Activated naive CD4-positive, alpha-beta T cell treated with anti-CD3 and anti-CD28 coated beads, Interleukin-2, amount 50 U/mL, for 16 hours (primary cell): ENCODE measurements at places on chromosomes 6 and 20.

DNA sequence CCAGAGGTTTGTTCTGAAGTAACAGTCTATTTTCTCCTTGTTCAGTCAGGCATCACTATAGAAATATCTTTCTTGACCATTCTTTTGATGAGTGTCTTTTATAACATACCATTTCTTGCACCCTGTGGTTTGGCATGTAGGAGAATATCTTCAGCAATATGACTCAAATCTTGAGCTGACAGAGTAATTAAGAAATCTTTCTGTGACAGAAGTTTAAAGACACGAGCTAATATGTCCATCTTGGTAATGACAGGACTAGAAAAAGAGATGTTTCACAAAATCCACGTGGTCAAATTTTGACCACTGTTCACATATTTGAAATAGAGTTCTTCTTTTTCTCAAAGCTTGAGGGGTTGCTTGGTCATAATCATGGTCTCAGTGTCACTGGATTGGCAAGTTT lies 149.9 kb downstream of the MYB start:
- DNase-seq: no peak

- DNase-seq: no peak
Measured at GRCh38 chr6:166604911-166605310, 18.4 kb upstream of the RAMACL start.

DNA sequence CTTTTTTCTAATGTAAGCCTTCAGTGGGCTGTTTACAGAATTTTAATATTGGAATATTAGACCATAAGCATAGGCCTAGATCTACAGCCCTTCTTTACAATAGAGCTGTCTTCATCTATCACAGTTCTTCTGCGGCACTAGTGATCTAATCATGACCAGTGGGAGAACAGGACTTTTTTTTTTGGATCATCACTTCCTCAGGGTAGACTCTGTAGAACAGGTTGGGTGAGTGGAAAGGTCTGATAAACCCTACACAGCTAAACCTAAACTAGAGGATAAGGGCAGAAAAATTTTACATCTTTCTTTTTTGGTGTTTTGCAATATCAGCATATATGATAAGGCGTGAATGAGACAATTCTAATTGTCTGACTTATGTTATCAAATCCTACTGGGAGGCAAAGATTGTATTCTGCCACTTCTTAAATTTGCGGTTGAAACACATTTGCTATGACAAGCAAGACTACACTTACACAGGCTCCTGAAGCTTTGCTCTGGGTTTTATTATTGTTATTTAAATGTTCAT lies 52.2 kb downstream of the GOPC start:
- DNase-seq: no peak

DNA sequence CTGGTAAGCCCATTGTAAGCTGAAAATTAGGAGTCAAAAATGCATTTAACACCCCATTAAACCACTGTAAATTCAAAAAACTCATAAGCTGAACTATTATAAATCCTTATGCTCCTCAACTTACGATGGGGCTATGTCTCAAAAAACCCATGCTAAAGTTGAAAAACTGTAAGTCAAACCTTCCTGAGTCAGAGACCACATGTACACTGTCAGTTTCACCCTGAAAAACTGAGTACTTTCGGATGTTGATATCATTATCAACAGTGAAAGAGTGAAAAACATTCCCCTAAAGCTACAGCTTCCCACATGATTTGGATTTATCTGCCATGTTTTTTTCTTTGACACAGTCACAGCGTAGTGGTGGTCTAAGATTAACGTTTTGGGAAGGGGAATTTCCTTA lies 14.2 kb downstream of the RAB23 start:
- DNase-seq: no peak

DNA sequence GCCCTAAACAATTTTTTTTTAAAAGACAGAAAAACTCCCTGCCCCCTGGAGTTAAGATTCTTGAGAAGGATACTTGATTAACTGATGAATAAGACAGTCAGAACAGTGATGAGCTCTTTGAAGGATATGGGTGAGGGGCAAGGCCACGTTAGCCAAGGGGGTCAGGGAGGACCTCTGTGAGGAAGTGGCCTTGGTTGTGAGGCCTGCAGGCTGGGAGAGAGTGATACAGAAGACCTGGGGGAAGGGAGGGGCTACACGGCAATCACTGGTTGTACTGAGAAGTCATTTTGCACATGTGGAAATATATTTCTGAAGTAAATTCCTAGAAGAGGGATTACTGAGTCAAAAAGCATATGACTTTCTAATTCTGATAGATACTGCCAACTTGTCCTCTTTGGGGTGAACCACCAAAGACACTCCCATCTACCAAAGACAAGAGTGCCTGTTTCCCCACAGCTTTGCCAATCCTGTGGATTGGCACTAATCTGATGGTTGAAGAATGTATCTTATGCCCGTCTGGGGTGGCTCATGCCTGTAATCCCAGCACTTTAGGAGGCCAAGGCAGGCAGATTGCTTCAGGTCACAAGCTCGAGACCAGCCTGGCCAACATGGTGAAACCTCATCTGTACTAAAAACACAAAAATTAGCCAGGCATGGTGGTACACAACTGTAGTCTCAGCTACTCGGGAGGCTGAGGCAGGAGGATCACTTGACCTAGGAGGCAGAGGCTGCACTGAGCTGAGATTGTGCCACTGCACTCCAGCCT lies 22.3 kb upstream of the BCAS4 start:
- DNase-seq: no peak

DNA sequence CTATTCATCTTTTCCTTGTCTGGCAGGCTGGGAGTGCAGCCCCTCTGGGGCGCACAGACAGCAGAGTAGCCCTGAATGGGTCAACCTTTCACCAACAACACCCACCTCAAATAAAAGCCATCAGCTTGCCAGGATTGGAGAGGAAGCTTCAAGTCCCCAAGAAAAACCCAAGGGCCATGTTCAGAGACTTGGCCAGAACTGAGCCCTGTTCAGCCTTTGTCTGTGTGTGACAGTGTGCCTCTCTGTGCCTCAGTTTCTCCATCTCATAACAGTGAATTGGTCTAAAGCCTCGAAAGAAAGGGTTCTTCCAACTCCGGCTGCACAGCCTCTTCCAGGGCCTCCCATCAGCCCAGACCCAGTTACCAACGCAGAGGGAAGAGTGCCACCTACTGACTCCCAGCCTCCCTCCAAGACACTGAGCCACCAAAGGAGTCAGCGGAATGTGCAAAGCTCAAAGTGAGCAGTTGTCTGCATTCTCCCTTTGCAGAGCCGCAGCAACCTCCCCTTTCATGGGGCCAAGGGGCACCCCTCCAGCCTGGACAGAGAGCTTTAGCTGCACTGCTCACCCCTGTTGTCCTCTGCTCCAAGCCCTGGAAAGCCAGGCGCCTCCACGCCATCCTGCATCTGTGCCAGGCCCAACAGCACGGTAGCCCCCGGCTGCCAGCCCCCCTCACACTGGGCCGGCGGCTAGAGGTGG lies 82.7 kb upstream of the TOP1 start:
- DNase-seq: no peak

DNA sequence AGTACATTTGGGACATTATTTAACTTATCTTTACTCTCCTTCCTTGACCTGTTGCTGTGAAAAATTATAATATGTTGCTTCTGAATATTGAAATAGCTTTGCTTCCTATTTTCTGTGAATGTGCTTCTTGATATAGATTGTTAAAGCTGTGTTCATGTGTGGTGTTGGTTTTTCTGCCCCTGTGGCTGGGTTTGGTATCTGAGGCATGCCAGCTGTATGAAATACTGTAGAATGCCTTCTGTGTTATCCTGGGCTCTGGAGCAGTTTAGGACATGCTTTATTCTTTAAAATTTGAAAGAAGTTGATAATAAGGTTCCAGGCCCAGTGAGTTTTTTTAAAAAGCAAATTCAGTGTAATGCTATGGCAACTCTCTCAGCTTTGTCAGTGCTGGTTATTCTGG lies 71.7 kb downstream of the HIVEP1 start:
- DNase-seq: no peak

GRCh38 chr20:61048302-61048701 lies 203.8 kb upstream of the CDH4 start:
- DNase-seq: no peak

DNA sequence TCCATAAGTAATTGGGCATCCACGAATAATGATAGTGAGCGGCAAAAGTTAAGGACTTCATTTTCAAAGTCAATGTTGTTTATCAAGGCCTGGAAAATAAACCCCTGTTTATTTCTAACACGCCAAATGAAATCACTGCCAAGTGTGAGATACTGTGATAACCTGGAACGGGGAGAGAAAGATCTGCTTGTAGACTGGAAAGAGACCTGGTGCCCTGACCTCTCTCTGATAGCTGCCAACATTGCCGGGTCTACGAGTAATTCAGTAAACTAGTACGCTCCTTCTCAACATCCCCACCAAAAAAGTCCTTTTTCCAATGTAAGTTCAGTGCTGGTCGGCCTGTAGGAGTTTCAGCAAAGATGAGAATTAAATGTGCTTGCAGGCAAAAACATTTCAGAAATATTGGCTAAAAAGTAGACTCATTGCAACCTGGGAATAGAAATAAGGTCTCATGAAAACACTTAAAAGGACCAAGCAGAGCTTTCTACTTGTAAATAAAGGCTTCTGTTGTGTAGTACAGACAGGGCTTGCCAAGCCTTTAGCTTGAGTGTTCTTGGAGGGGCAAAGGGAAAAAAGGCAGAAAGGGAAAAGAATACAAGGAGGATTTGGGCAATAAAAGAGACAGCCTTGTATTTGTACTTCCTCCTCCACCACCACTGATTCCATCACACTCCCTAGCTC lies 43.9 kb downstream of the PDE7B start:
- DNase-seq: no peak

DNA sequence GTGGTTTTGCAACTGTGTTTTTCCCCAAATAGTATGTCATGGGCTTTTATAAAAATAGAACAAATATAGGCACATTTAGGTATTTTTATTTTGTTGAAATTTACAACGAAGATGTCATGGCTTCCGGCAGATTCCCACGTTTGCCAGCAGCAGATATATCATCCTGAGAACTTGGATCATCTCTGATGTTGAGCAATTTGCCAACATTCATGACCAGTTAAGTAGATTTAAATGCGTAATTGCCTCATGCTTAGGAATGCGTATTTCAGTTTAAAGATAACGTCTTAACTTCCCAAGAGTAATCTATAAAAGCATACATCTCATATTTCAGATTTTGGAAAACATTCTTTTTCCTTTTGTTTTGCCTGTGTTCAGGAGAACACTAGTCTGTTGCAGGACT lies 457.8 kb downstream of the QKI start:
- no peak for DNase-seq

GRCh38 chr6:44305200-44305725 lies 7.9 kb downstream of the AARS2 start:
- DNase-seq: no peak

- no peak for DNase-seq
Measured at GRCh38 chr20:52880997-52881396, 91.2 kb upstream of the TSHZ2 start.

DNA sequence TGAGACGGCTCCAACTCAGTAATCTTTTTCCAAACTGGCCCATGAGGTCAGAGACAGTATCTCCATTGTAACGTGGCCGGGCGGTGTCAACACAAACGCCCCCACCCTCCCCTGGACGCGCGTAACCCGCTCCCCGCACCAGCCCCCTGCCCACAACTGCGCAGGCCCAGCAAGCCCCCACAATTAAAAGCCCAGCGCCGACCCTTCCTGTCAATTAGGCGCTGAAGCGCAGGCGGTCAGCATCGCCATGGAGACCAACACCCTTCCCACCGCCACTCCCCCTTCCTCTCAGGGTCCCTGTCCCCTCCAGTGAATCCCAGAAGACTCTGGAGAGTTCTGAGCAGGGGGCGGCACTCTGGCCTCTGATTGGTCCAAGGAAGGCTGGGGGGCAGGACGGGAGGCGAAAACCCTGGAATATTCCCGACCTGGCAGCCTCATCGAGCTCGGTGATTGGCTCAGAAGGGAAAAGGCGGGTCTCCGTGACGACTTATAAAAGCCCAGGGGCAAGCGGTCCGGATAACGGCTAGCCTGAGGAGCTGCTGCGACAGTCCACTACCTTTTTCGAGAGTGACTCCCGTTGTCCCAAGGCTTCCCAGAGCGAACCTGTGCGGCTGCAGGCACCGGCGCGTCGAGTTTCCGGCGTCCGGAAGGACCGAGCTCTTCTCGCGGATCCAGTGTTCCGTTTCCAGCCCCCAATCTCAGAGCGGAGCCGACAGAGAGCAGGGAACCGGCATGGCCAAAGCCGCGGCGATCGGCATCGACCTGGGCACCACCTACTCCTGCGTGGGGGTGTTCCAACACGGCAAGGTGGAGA lies at the start of the genes HSPA1A and HSPA1L:
HSPA1A (plus strand) TSS at position 519 of the 814 bp plus-strand sequence; CDS start at position 733, 214 bp downstream.
HSPA1L (minus strand) TSS at position 259 of the 814 bp plus-strand sequence. CDS start 3,311 bp downstream, outside the sequence.
- DNase-seq: peak; percentile 43

DNA sequence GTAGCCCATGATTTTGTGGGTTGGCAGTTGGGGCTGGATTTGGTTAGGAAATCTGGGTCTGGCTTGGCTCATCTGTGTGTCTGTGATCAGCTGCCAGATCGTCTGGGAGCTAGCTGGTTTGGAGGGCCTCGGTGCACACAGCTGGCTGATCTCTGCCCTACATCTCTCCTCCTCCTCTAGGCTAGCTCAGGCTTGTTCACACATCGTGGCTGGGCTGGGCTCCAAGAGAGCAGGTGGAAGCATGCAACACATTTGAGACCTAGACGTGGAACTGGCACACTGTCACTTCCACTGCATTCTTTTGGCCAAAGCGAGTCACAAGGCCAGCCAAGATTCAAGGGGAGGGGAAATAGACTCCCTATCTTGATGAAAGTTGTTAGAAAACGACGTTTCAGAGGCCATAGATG lies 15.9 kb downstream of the NDUFAF5 start:
- no peak for DNase-seq

DNA sequence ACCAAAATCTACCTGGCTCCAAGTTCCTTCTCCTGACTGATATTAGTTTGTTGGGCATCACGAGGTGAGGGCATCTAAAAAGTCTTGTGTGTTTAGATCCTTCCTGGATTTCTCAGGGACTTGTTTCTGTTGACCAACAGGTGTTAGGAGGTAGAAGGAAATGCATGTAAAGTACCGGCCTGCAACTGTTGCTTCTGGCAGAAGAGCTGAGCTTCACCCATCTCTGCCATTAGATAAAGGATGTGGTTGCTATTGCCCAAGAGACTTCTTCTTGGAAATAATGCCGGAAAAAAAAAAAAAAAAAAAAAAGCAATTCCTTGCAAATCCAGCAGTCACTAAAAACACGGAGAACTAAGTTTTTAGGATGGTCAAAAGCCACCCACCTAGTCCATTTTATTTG lies 303.1 kb downstream of the CDH26 start:
- DNase-seq: no peak

DNA sequence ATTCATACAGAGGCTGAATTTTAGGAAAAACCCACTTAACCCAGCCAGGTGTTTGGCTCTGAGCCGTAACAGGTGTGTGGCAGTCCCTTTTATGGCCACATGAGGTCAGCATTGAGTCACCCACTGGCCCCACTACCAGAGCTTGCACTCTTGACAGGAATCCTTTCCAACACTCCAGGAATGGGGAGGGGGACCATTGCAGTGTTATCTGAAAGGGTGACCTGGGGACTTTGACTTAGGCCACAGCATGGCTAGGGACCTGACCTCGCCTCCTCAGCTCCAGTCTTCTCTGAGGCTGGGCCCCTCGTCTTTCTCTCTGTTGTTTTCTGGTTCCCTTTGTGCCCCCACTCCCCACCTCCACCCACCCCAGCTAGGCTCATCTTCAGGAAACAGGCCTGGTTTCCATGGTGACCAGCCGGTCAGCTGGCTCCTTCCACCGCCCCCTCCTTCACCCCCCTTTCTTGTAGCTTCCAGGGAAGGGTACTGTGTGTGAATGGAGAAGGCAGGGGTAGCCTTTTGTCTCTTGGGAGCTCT lies 2.1 kb upstream of the TMEM151B start:
- DNase-seq: peak; percentile 62

- no peak for DNase-seq
Measured at GRCh38 chr6:11460001-11460668, 77.4 kb upstream of the TMEM170B start.
